ENCODE measurements at places on chromosomes 1 and 21. TPM values are rescaled to one million over a fixed set of nuclear protein-coding genes. Genes with fewer than 3 reads are reported as not detected.

The CFAP298 gene
- 35.2 TPM for total RNA-seq

The CFAP141 gene
- total RNA-seq = not detected

The TMEM59 gene
- 123 TPM for total RNA-seq

The PTGER3 gene
- total RNA-seq = not detected

The ATP1A4 gene
- total RNA-seq = not detected

The KCND3 gene
- total RNA-seq = not detected

The FAM151A gene
- not detected for total RNA-seq

The SOX13 gene
- 20.7 TPM for total RNA-seq

The A3GALT2 gene
- not detected for total RNA-seq

The NMNAT2 gene
- 0.71 TPM for total RNA-seq

The ITGB2 gene
- total RNA-seq = 0.72 TPM

The MIB2 gene
- total RNA-seq = 20.2 TPM

The NRDC gene
- total RNA-seq = 88.1 TPM

Data from A549 treated with RU486 at 1 μM for 4 hours (cell line).